ENCODE measurements at places on chromosomes 7 and 10.

DNA sequence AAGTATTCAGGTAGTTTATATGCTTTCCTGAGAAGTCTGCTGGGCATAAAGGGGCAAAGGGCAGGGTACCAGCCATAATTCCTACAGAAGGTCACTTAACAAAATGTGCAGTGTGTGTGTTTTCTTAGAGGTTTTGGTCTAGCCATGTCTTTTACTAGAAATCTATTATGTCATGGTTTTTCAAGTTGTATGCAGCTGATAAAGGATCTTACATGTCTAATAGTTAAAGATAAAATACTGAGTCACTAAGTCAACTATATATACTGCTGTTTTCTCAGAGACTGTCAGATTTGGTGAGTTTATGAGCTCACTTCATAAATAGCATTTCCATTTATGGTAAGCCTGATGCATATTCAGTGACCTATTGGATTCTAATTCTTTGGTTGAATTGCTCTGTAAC lies 7.7 kb downstream of the CASP2 start:
- no peak for DNase-seq

- no peak for DNase-seq
Measured at GRCh38 chr10:62858364-62858763, 42.2 kb upstream of the EGR2 start.

DNA sequence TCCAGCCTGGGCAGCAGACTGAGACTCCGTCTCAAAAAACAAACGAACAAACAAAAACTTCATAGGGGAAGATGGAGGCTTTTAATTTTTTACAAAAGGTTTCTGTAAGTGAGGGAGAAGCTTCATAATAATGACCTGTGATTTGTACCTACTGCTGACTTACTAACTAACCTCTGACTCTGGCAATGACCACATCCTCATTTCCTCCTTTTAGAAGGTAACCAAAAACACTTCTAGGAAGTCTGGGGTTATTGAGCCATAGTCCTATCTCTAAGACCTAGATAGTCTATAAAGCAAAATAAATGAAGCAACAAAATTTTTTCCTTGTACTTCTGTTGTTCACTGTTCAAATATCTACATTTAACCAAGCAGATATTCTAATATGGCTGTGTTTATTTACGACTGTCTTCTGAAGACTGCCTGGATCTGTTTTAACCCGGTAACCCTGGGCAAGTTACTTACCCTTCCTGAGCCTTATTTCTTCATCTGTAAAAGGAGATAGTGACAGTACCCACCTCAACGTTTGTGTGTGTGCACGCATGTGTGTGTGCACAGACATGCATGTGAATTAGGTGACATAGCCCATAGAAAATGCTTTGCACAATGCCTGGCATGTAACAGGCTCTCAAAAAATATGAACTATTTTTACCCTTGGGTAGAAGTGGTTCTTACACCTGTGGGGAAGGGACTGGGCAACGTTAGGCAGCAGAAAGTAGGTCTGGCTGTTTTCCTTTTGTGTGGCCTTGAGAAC lies 30.8 kb upstream of the SMNDC1 start:
- DNase-seq, result no peak

GRCh38 chr10:65342245-65342644 lies 1583.6 kb upstream of the LRRTM3 start:
- no peak for DNase-seq

DNA sequence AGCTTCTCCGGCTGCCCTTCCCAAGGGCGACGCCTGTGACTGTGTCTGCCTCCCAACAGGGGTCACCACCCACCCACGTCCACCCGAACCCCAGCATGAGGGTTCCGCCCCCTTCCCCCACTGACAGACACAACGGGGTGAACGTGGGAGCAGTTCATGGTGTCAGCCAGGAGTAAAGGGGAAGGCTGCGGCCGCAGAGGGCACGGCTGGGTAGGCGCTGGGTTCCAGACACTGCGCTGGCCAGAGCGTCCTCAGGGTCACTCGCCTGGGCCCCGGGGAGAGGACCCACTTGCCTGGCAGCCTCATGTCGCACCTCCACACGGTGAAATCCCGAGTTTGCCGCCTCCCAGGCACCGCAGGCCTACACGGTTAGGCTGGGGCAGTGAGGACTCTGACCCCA lies 21.1 kb downstream of the INTS1 start:
- no peak for DNase-seq

DNA sequence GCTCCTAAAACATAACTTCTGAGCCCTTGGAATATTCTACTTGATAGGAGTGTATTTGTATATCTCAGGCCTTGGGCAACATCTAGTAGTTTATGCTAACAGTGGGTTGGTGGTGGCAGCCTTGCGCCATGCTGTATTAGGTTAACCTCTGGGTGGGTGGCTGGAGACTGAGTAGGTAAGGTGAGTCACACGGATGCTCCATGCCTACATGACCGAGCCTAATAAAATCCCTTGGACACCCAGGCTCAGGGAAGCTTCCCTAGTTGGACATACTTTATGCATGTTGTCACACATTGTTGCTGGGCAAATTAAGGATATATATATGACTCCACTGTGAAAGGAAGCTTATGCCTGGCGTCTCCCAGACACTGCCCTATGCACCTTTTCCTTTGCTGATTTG lies 6.0 kb upstream of the DAGLB start:
- no peak for DNase-seq

DNA sequence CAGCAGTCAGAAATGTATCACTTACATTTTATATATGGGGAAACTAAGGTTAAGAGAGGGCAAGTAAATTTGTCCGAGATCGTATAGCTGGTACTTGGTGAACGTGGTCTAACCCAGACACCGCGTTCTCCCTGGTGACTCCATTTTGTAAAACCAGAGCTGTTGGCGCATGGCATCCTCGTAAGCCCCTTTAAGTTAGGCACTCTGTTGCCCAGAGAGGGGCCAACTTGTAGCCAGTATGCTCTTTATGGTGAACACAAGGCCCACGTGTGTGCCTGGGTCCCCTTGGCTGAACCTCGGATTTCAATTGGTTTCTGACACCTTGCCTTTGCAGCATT lies 39.7 kb upstream of the ZNF518A start:
- no peak for DNase-seq

DNA sequence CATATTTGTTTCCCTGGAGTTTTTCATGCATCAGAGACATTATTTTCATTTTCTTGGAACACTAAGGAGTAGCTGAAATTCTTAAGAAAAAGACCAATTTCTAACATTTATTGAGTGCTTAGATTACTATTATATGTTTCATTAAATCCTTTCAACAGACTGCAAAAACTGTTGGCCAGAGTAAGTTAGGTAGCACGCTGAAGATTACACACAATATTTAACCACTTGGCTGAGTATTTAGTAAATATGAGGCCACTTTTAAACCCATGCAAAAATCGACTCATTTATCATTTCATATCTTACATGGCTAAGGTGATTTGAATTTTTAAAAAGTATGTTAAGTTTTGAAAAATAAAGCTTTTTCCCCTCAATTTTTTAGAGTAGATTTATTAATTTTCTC lies 358.8 kb downstream of the THSD7A start:
- DNase-seq, result no peak

DNA sequence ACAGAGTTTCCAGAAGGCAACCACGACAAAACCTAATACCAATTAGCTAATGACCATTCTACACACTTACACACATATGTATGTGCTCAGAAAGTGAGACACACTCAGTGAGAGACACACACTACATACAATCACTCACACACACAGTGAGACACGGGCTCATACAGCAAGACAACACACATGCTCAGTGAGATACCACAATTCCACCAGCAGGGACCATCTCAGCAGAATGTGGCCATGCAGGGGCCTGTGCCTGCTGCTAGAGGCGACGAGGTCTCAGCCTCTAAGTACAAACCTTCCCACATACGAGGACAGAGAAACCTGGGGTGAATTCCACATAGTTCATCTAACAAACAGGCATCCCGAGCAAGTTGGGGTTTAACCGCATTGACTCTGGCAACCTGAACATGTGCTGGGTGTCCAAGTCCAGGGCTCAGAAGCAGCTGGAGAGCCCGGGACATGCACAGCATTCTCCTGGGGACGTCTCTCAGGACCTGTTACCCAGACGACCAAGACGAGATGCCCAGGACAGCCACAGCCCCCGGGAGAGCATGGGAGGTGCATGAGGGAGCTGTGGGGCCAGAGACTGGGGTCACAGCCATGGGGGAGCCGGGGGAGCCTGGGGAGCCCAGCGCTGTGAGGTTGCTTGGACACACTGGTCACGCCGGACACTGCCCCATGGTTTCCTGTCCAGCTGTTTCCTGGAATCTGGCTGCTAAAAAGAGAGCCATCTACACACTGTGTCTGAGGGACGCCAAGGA lies 523.6 kb downstream of the PTPRN2 start:
- DNase-seq, result no peak

- DNase-seq, result no peak
Measured at GRCh38 chr7:41787651-41788350, 84.9 kb upstream of the INHBA start.

DNA sequence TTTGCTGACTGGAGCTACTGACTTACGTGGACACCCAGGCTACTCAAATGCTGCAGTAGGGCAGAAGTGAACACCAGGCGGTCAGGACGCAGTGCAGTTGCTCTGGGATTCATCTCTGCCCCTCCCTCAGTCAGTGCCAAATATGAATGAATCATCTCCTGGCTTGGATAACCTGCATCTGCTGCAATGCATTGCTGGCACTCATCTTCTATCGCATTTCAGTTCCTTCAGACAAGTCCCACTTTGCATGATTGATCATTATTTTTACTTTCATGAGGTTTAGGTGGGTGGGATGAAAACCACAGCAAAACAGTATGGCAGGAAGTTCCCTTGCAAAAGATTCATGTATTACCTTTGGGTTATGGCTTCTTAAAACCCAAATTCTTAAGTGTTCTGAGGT lies 224.6 kb upstream of the NRP1 start:
- DNase-seq, result no peak

Data from T-helper 9 cell (primary cell).